ENCODE measurements at places on chromosomes 12 and 14.

DNA sequence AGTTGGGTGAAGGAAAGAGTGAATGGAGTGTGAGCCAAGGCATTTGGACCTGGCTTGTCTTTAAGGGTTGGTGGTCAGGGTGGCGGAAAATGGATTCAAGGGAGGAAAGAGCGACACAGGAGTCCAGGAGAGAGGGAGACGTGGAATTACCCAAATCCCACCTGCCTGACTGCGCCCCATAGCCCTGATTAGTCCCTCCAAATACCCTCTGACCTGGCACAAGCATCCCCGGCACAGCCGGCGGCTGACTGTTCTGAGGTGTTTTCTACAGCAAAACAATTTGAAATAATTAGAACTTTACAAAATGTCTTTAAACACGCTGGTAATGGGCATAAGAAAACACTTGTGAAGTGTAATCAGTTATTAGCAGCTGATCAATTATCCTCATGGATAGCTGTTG is 175.8 kb downstream of the PHETA1 start:
- DNase-seq, result no peak

GRCh38 chr14:92846162-92846897 is 52.2 kb downstream of the GOLGA5 start:
- peak; percentile 84 for DNase-seq

GRCh38 chr14:89708982-89709625 is 245.4 kb downstream of the EFCAB11 start:
- peak; percentile 25 for DNase-seq

- DNase-seq, result no peak
Observed at GRCh38 chr12:40701756-40702155, 9.5 kb downstream of the CNTN1 start.

- peak; percentile 18 for DNase-seq
Observed at GRCh38 chr12:110123919-110124268, 263 bp upstream of the IFT81 start.

DNA sequence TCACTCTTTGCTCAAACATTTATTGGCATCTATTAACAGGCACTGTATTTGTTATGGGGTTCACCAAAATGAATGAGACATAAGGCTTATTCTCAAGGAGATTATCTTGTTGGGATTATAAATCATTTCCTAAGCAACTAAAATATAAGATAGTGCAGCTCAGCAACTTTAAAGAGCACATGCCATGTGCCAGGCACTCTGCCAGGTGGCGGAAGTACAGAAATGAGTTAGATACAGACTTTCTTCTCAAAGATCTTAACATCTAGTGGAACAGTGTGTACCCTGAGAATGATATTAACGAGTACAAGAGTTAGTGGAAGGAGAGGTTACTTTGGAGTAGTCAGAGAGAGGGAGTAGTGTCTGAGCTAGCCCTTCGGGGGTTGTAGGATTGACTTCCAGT is 28.4 kb upstream of the TOMM20L start:
- no peak for DNase-seq
